GM12878 (cell line): ENCODE measurements at places on chromosomes 1 and 21. TPM values are rescaled to one million over a fixed set of nuclear protein-coding genes. Genes with fewer than 3 reads are reported as not detected.

Gene TFB2M
- total RNA-seq = 23.3 and 25.2 TPM in 2 replicates

GRCh38 chr1:93847811-93848288 lies 31.2 kb downstream of the DNTTIP2 start:
- no peak for DNase-seq

GRCh38 chr1:55284856-55285255 lies 69.7 kb upstream of the USP24 start:
- peak; percentile 5 for DNase-seq

Gene KCNE2
- total RNA-seq = not detected in 2 replicates

DNA sequence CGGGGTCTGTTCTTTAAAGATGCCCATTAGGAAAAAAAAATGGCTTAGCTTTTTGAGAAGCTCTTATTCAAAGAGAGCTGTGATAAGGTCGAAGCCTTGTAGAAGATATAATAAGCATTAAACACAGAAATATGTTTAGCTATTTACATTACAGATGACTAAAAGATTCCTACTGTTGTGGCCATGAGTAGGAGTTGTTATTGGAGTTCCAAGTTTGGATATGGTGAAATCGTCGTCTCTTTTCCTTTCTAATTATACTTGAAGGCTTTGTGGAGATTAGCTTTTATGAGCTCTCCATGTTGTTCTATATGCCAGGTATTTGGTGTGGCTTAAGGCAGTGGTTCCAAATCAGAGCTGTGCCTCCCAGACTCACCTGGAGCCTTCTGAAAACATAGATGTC lies 79.9 kb upstream of the LAMC2 start:
- DNase-seq = no peak

Gene AIDA
- total RNA-seq = 27.0 and 28.3 TPM in 2 replicates

DNA sequence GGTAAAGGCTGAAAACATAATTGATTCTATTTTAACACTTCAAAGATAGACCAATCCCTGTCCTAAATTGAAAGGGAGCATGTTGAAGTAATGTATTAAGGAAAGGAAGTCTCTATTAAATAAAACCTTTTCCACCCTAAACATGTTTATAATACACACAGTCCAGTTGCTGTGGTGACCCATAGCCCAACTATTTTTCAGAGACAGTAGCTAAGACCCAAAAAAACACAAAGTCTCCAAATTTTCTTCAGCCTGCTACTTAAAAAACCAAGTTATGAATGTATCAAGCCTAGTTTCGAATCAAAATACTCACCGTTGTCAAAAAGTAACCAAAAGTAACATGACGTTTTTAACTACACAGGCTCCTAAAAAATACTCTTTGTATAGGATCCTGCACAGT lies 1.6 kb downstream of the ELK4 start:
- DNase-seq = no peak

Gene RABGGTB
- 128 and 147 TPM in 2 replicates for total RNA-seq

GRCh38 chr1:197911111-197911856 lies 5.9 kb upstream of the LHX9 start:
- DNase-seq = no peak

Gene GJA5
- total RNA-seq = not detected in 2 replicates

Gene DPT
- 0.10 TPM in 1 of 2 replicates, not detected in the other for total RNA-seq

DNA sequence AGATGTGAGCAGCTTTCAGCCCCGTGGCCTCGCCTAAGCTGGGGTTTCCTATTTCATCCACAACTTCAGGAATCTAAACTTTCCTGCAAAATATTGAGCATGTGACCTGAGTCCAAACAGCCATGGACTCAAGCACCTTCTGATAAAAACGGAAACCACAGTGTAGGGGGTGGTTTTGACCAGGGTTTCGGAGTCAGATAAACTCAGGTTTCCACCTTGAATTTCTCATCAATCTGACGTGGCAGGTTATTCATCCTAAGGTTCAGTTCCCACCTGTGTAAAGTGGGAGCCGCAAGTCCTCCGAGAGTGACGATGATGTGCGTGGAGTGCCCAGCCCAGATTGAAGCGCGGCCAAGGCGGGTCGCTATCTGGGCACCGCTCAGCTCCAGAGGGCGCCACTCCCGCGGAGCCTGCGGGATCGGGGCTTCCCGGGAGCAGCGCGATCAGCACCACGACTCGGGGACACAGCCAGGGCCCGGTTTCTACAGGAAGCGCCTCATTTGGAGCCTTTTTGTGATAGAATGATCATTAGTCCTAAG lies 871 bp upstream of the ETS2 start:
- no peak for DNase-seq

- no peak for DNase-seq
These were observed 124.3 kb downstream of the PGBD5 start for GRCh38 chr1:230301822-230302221.

Gene TDRD5
- total RNA-seq = not detected in 2 replicates

GRCh38 chr1:43009274-43009673 lies 50.6 kb upstream of the SLC2A1 start:
- no peak for DNase-seq

Gene KCNQ4
- 0.18 and 0.21 TPM in 2 replicates for total RNA-seq

Gene HPDL
- 54.6 and 60.2 TPM in 2 replicates for total RNA-seq

GRCh38 chr1:54152696-54153095 lies at the start of gene CDCP2:
Gene CDCP2, minus strand, starts transcription at chr1:54153000. Its CDS starts 78 bp downstream, at chr1:54152922.
- no peak for DNase-seq

- DNase-seq = no peak
These were observed 77.5 kb upstream of the KCNK2 start for GRCh38 chr1:215005078-215005477.

- DNase-seq = no peak
These were observed 115.2 kb upstream of the COA6 start for GRCh38 chr1:234258071-234258470.

GRCh38 chr1:21362096-21362495 lies 71.8 kb upstream of the ECE1 start:
- DNase-seq = no peak

GRCh38 chr1:99869304-99869703 lies 19.1 kb downstream of the AGL start:
- DNase-seq = no peak

DNA sequence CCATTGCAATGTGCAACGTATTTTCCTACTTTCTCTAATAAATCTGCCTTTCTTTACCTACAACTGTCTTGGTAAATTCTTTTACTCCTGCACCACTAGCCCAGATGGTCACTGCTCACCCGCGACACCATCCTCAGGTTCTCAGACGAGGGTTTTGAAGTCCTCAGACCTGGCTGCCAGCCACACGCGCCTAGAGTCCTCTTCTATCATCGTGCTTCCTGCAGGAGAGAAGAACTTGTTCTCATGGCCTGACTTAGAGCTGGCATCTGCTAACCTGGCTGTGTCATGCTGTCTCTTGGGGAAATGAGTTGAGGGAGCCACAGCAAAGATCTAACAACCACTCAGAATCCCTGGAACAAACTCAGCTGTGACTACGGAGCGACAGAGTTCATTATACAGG lies 30.3 kb upstream of the PGBD5 start:
- no peak for DNase-seq

DNA sequence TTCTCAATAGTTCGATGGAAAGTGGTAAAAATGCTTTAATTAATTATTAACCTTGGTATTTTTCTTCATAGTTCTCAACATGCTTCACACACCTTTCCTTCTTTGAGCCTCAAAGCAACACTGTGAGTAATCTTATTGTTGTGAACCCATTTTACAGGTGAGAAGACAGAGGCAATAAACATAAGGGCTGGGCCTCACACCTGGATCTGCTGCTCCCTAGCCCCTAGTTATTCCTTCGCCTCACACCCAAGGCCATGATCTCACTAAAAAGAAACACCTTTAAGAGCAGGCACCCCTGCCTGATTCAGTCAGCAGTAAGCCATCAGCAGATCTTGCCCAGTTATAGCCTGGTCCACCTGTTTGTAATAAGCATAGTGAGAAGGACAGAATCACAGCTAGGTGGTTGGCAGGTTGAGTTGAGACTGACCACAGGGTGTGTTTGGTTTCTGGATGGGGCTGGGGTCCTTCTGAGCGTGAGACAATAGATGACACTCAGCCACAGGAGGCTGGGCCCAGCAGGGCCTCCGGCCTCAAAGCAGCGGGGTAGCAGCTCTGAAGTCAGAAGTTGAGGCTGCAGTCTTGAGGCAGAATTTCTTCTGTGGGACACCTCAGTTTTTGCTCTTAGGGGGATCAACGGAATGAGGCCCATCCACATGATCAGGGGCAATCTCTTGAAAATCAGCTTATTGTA lies 203.9 kb downstream of the RHOU start:
- DNase-seq = no peak

Gene ADAMTSL4
- total RNA-seq = 0.15 and 0.21 TPM in 2 replicates

Gene ESPN
- 0.59 and 0.90 TPM in 2 replicates for total RNA-seq

DNA sequence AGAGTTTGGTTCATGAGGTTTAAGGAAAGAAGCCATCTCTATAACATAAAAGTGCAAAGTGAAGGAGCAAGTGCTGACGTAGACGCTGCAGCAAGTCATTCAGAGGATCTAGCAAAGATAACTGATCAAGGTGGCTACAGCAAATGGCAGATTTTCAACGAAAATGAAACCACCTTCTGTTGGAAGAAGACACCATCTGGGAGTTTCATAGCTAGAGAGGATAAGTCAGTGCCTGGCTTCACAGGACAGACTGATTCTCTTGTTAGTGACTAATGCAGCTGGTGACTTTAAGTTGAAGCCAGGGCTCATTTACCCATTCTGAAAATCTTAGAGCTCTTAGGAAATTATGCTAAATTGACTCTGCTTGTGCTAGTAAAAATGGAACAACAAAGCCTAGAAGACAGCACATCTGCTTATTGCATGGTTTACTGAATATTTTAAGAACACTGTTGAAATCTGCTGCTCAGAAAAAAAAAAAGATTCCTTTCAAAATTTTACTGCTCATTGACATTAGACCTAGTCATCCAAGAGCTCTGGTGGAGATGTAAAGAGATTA lies 10.5 kb downstream of the MAEL start:
- DNase-seq = no peak

GRCh38 chr1:48338257-48338656 lies 115.7 kb downstream of the SLC5A9 start:
- DNase-seq = no peak

- DNase-seq = no peak
These were observed 11.4 kb downstream of the KCNJ6 start for GRCh38 chr21:37904856-37905255.

DNA sequence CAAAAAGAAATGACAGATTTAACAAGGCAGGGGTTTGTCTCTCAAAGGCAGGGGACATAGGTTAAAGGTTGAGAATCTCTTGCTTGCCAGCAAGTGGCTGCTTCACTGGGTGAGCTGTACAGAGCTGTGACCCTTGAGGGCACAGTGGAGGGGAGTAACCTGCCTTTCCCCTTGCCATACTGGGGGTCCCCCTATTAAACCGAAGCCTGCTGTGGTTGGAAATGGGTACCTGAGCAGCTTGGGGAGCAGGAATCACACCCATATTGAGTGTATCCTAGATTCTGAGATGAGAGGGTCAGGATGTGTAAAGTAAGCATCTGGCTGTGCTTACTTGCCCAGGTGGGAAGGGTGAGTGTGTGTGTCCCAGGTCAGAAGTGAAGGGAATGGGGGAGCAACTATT lies 31.8 kb downstream of the WNT4 start:
- DNase-seq = no peak

GRCh38 chr1:190663962-190664361 lies 186.3 kb upstream of the BRINP3 start:
- DNase-seq = no peak

Gene LCE1B
- 0.74 TPM in 1 of 2 replicates, not detected in the other for total RNA-seq

Gene IRF2BP2
- 114 TPM in 2 replicates for total RNA-seq

DNA sequence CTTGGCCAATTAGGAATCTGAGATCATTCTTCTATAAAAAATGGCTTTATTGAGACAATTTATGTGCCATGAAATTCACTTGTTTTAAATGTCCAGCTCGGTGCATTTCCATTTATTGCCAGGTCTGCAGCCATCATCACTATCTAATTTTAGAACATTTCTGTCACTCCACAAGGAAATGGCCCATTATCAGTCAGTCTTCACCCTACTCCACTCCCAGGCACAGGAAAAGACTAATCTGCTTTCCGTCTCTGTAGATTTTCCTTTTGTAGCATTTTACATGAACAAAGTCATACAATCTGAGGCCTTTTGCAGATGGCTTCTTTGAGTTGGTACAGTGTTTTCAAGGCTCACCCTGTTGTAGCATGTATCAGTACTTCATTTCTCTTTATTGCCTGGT lies 27.2 kb downstream of the KIF26B start:
- DNase-seq = no peak

DNA sequence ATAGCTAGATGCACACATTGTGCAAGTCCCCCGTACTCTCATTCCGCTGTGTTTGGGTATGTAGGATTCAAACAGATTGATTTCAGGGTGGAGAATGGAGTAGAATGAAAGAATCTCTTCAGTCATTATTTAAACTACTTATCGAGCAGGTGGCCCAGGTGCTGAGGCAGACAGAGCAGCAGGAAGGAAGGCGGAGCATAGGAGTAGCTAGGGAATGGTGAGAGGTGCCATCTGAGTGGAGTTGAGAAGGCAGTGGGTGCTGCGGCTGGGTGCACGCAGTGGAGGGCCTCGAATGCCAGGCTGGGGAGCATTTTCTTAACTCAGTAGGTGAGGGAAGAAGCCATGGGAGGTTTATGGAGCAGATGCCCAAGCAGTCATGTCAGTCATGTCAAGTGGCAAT lies 45.2 kb upstream of the CD101 start:
- DNase-seq = no peak
